Activated CD4-positive, alpha-beta T cell treated with anti-CD3 and anti-CD28 coated beads, Interleukin-2, amount 10 ng/mL, durations not matched to agents 7 days and 5 days (primary cell): ENCODE measurements at places on chromosomes 3 and 15. TPM values are rescaled to one million over a fixed set of nuclear protein-coding genes. Genes with fewer than 3 reads are reported as not detected.

DNA sequence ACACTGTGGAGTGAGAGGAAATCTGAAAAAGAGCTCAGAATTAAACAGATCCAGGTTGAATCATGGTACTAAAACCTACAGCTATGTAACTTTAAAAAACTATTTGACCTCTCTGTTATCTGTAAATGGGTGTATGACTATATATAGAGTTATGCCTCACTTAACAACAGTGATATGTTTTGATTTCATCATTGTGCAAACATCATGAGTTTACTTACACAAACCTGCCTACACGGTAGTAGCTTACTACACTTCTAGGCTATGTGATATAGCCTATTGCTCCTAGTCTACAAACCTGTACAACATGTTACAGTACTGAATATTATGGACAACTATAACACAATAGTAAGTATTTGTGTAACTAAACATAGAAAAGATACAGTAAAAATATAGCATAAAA lies 191.6 kb upstream of the MEIS2 start:
- H3K4me1 ChIP-seq = no peaks in the 10 kb centered on the region
- DNase-seq = no peak
- H3K27ac ChIP-seq = no peak overlapping the region
- no peaks in the 10 kb centered on the region for H3K27me3 ChIP-seq
- H3K4me3 ChIP-seq = no peak overlapping the region

- H3K4me3 ChIP-seq = no peak overlapping the region
- H3K36me3 ChIP-seq = no peaks in the 10 kb centered on the region
- no peaks in the 10 kb centered on the region for H3K27me3 ChIP-seq
- no peak overlapping the region for H3K27ac ChIP-seq
- DNase-seq = no peak
These were observed 16.1 kb upstream of the C15orf61 start for GRCh38 chr15:67504796-67505195.

GRCh38 chr3:7667774-7668173 lies 806.9 kb downstream of the GRM7 start:
- H3K27me3 ChIP-seq = no peaks in the 10 kb centered on the region
- DNase-seq = no peak
- H3K36me3 ChIP-seq = no peaks in the 10 kb centered on the region
- H3K4me1 ChIP-seq = no peaks in the 10 kb centered on the region

ISLR gene
- not detected for total RNA-seq

- H3K36me3 ChIP-seq = no peaks in the 10 kb centered on the region
- no peak for DNase-seq
- no peaks in the 10 kb centered on the region for H3K4me1 ChIP-seq
- peaks cover 9% of the 10 kb centered on the region for H3K27me3 ChIP-seq
These were observed 203.8 kb downstream of the EPHB1 start for GRCh38 chr3:134998855-134999254.

ASB14 gene
- not detected for total RNA-seq
